NCI-H526 (cell line): ENCODE measurements at places on chromosomes 4 and X.

- DNase-seq: no peak
Measured at GRCh38 chr4:151227172-151227571, 49.8 kb upstream of the PRSS48 start.

DNA sequence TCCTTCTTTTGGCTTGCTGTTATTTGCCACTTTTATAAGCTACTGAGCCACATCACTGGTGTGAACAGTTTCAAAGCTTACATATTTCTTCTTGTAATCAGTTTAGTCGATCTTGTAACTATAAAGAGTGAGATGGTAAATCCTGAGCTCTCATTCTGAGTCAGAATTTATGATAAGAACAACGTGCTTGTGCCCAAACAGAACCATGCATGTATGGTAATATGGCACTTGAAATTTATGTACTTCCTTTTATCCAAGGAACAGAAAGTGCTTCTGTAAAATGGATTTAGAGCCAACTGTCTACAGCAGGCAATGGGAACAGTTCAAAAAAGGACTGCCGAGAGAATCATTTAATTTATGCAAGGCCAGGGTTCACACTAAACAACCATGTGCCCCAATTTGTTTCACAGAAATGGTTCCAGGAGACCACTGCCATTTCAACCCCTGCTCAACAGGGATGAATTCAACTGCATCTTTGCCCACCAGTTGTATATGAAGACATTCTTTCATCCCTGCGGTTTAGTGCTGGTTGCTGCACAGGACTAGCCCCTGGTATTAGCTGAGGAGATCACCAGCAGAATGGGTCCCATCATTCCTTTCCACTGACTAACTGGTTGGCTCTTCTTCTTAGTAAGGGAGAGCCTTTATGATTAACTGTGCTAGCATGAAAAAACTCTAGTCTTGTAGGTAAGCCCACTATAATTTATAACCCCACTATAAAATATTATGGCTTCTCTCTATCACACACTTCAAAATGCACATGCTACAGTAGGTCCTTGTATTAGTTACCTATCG is 162.9 kb upstream of the PGRMC2 start:
- DNase-seq: no peak

DNA sequence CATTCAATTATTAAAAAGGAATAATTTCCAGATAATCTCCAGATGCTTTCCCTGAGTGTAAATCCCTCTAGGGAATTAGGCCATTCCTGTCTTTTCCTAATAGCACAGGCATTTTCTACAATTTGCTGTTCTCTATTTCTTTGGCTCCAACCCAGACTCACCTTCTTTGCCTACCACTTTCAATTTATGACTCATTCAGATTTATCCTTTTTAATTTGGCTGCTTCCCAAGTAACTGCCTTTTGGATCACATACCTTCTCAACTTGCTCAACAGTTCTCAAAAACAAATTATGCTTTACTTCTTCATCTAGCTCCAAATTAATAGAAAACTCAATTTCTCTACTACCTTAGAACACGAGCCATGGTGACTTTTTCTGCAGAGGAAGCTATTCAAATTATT is 1166.3 kb upstream of the PCDH7 start:
- DNase-seq: no peak

DNA sequence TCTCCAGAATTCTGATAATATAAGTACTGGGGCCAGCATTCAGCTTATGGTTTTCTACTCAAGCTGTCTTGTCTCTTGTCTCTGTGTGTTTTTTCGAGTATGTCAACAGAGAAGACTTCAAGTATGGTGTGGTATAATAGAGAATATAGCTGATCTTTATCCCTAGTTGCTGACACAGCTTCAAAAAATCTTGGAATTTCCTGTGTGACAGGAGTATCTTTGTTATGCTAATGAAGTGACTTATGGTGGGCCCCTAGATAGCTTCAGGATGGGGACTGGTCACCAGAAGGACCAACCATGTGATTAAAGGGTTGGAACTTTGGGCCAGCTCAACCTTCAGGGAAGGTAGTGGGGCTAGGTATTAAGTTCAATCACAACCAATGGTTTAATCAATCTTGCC is 2.9 kb downstream of the GPRASP3 start:
- DNase-seq: no peak

- no peak for DNase-seq
Measured at GRCh38 chr4:41572516-41572915, 34.6 kb downstream of the LIMCH1 start.

DNA sequence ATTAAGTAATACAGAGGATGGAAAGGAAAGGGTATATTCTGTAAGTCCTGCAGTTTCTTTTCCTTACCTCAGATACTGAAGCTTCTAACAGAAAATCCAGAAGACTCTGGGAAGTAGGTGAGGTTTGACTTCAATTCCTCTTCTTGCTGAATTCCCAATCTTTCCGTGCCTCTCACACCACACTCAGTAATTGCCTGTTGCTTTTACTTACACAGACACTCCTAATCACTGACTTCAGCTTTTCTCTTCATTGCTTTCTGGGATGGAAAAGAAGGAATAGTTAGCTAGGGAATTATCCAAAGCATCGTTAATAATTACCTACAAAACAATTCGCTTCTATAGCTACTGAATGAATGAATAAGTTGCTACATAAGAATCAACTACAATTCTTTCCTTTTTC is 163.6 kb downstream of the FBXO8 start:
- no peak for DNase-seq
